ENCODE measurements at places on chromosomes 6 and 20.

- no peak for DNase-seq
These were observed 522.5 kb downstream of the EPM2A start for GRCh38 chr6:145212813-145213212.

GRCh38 chr6:117512056-117512828, 29.8 kb downstream of the DCBLD1 start:
- no peak for DNase-seq

GRCh38 chr6:54719131-54719530, 127.4 kb upstream of the FAM83B start:
- DNase-seq = no peak

DNA sequence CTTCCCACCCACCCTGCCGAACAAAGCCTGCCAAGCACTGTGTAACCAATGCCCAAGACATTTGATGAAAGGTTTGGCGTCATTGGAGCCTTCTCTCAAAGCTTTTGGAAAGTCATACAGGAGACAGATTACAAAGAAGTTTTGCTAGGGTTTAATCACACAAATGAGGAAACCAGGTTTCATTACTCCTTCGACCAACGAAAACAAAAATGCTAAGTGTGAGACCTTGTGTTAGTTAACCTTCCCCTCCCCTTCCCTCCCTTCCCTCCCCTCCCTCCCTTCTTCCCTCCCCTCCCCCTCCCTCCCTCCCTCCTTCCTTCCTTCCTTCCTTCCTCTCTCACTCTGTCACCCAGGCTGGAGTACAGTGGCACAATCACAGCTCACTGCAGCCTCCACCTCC, 96.1 kb upstream of the CD83 start:
- DNase-seq = no peak

GRCh38 chr6:104623052-104623690, 236.5 kb downstream of the HACE1 start:
- DNase-seq = peak; percentile 18

- no peak for DNase-seq
These were observed 7.2 kb downstream of the SAMD3 start for GRCh38 chr6:130215526-130215925.

DNA sequence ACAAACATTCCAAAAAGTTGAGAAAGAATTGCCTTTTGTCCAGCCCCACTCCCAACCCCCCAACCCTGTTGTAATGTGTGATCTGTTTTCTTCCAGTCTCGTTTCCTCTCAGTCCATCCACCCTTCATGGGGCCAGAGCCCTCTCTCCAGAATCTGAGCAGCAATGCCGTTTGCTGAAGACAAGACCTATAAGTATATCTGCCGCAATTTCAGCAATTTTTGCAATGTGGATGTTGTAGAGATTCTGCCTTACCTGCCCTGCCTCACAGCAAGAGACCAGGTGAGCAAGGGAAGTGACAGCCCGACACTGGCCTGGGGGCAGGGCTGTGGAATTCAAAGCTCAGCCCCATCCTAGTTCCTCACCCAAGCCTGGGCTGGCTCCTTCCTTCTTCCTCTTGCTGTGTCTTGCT, 7.8 kb downstream of the MAVS start:
- DNase-seq = no peak

DNA sequence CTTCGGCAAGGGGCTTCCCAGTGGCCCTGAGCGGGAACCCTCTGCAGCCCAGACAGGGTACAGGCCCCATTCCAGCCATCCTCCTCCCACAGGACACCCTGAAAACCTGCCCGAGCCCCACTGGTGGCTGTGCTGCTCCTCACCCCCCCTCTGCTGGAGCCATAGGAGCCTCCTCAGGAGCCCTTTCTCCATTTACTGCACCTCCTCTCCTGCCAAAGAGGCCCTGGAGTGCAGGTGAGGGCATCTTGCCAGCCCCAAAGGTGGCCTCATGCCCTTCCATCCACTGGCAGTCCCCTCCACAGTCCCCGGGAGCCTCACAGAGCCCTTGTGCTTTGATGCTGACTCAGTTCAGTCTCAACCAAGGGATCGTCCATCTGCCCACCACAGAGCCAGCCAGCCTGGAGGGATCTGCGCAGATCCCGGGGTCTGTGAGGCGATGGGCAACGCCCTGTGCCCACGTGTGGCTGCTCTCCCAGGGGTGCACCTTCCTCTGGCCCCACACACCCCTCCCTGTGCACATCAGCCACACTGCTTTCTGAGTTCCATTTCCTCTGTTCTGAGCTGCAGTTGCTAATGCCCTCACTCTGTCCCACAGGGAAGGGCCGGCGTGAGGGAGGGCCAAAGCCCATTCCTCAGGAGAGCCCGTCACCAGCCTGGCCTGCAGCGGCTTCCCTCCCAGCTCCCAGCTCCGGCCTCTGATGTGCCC, 228.5 kb downstream of the DLL1 start:
- no peak for DNase-seq

- DNase-seq = no peak
These were observed 2.2 kb downstream of the HAO1 start for GRCh38 chr20:7938058-7938457.

GRCh38 chr6:79250559-79250958, 16.1 kb upstream of the HMGN3 start:
- DNase-seq = no peak

DNA sequence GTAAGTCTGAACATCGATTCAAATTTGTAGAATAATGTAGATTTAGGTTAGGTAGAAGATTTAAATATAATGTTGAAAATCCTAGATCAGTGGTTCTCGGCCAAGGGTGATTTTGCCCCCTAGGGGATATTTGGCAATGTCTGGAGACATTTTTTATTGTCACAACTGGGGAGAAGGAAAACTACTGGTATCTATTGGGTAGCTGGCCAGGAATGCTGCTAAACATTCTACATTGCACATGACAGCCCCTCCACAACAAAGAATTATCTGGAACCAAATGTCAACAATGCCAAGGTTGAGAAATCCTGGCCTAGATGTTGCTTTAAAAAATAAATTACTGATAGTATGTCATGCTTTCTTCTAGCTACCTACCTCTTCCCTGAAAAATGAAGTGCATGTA, 76.1 kb downstream of the HIVEP2 start:
- no peak for DNase-seq

- DNase-seq = no peak
These were observed 27.7 kb downstream of the PHF3 start for GRCh38 chr6:63663147-63663955.

DNA sequence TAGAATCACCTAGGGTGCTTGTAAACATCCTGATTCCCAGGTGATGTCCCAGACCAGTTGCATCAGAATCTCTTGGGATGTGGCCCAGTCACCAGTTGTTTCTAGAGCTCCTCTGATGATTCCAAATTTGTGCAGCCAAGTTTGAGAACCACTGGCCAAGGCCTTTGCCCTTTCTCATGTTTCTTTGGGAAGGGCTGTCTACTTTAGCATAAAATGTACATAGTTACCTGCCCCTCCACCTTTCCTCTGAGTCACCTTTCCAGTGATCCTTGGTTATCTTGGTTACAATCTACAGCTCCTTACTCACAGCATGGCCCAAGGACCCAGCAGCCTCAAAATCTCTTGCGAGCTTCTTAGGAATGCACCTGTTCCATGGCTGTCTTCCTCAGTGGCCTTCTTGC, 266.4 kb upstream of the PRND start:
- DNase-seq = no peak

DNA sequence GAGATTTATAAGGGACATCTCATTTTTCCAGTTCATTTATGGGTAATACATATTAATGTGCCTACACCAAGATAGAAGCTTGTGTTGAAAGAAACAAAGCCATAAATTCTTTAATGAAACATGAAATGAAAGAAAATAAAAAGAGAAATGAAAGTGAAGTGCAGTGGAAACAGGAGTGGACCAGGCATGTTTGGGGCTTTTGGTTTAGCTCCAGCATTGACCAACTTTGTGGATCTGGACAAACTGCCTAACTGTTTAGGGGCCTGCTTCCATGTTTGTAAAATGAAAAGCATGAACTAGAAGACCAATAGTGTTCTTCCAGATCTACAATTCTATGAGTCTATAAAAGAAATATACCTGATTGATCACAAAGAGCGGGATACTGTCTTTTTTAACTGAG, 124.9 kb downstream of the GJA10 start:
- no peak for DNase-seq

- DNase-seq = no peak
These were observed 4.4 kb downstream of the CSNK2A1 start for GRCh38 chr20:539191-539590.

DNA sequence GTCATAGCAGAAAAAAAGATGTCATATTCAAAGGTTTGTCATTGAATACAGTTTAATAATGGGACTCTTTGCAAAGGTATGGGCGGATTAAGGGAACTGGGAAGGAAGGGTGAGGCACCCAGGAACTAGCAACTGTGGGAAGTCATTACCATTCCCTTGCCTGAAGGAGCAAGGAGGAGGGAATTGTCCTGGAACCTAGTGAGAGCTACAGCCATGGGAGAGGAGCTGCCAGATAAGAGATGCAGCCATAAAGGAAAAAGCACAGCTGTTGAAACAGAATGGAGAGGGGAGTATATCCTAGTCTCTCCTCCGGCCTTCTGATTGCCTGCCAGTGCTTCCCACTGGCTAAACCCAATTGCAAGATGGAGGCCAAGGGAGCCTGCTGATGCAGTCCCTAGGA, 250.6 kb downstream of the BCKDHB start:
- no peak for DNase-seq

GRCh38 chr6:21918041-21918440, 324.5 kb downstream of the SOX4 start:
- no peak for DNase-seq

DNA sequence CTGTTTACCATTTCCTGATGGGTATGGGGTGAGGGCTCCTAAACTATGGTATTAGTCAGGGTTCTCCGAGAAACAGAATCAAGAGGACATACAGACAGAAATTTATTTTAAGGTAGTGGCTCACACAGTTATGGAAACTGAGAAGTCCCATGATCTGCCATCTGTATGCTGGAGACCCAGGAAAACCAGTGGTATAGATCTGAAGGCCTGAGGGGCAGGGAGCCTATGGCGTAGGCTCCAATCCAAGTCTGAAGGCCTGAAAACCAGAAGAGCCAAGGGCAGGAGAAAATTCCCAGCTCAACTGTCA, 93.6 kb downstream of the ANKRD6 start:
- no peak for DNase-seq
